Mammary microvascular endothelial cell (primary cell): ENCODE measurements at places on chromosomes 16 and 17. TPM values are rescaled to one million over a fixed set of nuclear protein-coding genes. Genes with fewer than 3 reads are reported as not detected.

The TMC7 gene
- total RNA-seq = 1.5 and 2.5 TPM in 2 replicates

The SUPT6H gene
- 28.2 and 29.4 TPM in 2 replicates for total RNA-seq

The SMIM22 gene
- not detected in 2 replicates for total RNA-seq

The CHD9NB gene
- 0.20 and 0.30 TPM in 2 replicates for total RNA-seq

The OR2C1 gene
- total RNA-seq = not detected in 2 replicates
